ENCODE measurements at places on chromosomes 5 and 9.

DNA sequence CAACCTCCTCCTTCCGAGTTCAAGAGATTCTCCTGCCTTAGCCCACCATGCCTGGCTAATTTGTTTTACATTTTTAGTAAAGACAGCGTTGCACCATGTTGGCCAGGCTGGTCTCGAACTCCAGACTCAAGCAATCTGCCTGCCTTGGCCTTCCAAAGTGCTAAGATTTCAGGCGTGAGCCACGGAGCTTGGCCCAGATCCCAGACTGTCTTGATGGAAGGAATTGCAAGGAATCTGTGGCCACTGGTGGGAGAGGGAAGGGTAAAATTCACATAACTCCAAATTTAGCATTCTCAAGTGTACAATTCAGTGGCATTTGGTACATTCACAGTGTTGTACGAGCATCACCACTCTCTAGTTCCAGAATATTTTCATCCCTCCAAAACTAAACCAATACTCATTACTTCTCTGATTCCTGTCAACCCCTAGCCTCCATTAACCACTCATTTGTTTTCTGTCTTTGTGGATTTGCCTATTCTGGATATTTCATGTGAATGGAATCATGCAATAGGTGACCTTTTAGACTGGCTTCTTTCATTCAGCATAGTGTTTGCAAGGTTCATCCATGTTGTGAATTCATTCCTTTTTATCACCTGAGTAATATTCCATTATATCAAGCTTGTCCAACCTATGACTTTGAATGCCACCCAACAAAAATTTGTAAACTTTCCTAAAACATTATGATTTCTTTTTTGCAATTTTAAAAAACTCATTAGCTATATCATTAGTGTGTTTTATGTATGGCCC lies 8.9 kb upstream of the MYO10 start:
- no peak for DNase-seq

- no peak for DNase-seq
Observed at GRCh38 chr5:82358457-82358856, 80.3 kb upstream of the RPS23 start.

DNA sequence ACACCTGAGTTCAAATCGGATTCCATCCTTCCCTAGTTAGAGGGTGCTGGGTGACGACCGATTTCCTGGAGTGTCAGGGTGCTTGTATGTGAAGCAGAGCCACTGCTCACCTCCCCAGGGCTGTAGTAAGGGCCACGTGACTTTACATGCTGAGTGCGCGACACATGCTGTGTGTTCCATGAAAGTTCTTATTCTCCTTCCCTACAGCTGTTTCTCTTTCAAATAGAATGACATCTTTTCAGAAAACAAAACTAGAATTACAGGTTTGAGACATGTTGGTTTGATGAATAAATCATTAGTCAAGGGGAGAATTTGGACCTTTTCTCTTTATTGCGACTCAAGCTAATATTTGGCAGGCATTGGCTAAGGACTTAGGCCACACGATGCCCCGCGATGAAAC lies 113.1 kb downstream of the JMY start:
- DNase-seq, result no peak

DNA sequence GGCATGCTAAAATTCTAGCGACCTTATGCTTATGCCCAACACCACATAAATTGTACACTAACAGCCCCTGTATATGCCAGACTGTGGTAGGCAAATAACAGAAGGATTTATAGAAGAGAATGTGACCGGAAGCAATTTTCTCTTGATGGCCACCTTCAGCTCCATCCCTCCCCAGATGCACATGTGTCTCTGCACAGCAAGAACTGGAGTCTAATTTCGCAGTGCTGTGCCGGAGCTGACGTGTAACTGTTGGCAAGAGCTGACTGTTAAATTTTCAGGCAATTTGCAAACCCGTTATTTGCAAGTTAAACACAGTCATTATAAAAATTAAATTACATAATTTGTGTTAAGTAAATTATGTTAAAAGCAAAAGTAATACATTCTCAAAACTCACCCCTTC lies 48.4 kb downstream of the PCA3 start:
- no peak for DNase-seq

DNA sequence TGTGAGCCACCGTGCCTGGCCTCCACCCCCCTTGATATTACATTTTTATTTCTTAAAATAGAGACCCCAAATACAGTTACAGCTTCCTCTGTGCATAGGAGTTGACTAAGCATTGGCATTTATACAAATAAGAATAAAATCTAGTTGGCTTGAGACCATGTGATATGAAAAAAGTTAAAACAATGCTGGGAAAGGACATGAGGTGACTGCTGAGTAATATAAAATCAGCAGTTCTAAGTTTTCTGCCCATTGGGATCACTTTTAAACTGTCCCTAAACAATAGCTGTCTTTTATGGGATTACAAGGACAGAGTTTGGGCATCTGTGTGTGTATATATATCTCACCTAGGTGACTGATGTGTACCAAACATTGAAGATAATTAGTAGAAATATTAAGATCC lies 96.6 kb downstream of the UBE2R2 start:
- no peak for DNase-seq

GRCh38 chr9:124831642-124832364 lies 21.5 kb upstream of the WDR38 start:
- DNase-seq, result no peak

DNA sequence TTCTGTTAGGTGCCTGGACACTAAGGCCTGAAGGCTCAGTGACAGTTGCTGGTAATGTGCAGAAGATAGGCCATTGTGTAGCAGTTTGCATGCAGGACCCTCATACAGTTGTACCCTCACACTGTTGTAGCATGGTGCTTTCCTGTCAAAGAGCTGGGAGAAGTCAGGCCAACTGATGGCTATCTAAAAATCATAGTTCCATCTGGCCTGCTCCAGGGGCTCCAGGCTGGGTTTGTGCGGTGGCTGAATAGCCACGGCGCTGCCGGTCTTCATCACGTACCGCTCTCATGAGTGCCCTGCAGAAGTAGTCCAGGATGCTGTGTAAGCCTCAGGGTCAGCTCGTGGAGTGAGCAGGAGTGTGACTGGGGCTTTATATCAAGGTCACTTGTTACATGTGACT lies 12.2 kb downstream of the SECISBP2 start:
- no peak for DNase-seq

DNA sequence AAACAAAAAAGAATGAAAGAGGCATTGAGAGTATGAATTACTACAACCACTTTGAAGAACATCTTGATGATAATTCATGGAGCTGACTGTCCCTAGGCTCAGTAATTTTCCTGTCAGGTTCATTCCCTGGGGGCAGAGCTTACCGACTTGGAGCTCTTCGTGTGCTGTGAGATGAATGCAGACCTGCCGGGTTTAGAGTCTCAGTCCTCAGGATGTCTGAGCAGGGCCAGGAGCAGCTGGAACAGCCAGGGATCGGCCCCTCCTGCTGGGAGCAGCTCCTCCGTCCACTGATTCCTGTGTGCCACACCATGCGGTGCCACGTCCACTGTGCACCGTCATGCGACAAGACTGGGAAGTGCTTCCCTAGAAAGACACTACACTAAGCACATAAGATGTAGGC lies 62.2 kb upstream of the SPIN1 start:
- no peak for DNase-seq

- DNase-seq, result no peak
Observed at GRCh38 chr5:170691657-170692056, 91.9 kb upstream of the GABRP start.

- DNase-seq, result no peak
Observed at GRCh38 chr5:14186059-14186830, 43.1 kb downstream of the TRIO start.

GRCh38 chr5:131381021-131381420 lies 117.2 kb downstream of the CDC42SE2 start:
- DNase-seq, result no peak

- DNase-seq, result no peak
Observed at GRCh38 chr9:132185073-132186009, 23.5 kb downstream of the NTNG2 start.

DNA sequence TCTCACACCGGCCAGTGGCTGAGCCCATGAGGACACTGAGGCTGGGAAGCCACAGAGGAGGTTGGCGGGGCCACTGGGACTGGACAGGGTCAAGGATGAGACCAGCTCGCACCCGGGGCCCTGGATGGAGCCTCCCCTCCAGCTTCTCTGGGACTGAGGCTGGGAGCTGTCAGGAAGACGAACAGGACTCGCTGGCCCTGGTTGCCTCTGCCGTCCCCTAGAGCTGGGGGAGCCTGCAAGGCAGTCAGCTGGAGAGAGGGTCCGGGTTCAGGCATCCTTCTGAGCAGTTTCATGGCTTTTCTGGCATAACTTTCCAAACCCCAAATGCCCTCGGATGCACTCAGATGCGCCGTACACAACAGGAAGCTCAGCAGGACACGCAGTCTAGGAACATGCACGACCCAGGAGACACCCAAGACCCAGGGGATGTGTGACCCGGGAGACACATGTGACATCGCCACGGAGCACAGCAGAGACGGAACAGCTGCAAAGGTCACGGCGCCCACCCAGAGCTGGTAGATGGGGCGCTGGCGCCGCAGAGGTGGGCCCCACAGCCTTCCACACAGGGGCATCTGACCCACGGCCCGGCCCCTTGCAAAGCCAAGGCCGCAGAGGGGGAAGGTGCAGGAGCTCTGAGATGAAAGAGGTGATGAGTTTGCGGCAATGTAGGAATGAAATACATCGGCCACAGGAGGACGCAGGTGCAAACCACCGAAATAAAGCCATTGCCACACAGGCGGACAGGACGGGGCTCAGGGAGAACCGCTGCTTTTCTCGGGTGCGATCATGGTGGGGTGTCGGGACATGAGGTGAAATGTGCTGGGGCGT lies 17.1 kb downstream of the TPPP start:
- no peak for DNase-seq

- no peak for DNase-seq
Observed at GRCh38 chr9:107213561-107214028, 69.5 kb upstream of the RAD23B start.

DNA sequence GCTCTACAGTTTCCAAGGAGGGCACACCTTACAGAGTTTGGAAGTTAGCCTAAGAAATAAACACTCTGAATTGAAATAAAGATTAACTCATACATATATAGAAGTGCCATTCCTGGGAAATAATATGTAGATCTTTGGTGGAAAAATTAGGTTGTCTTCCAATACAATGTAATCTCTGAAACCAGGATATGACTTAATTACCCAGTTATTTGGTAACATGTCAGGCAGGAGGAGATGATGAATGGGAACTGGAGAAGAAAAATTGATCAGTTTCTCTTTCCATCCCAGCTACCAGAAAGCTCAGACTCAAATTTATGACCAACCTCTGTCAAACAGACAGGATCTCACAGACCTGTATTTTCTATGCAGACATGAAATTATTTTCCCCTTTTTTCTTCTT lies 215.2 kb upstream of the SNX2 start:
- DNase-seq, result no peak

DNA sequence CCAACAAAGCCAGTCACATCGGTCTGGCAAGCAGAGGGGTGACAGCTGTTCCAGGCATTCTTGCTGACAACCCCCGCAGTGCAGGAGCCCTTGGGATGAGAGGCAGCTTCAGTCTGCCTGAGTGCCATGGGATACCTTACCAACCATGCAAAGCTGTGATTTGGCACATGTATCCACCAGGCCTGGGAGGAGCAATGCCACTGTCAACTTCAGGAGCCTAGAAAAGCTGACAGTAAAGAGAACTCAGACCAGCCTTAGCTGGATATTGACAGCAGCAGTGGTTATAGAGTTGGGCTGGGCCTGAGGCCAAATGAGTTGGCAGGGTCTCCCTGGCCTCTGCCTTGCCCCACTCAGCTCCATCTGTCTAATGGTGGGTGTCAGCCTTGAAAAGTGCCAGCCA lies 10.1 kb upstream of the PLPPR1 start:
- DNase-seq, result no peak

GRCh38 chr5:152464048-152464447 lies 59.0 kb upstream of the NMUR2 start:
- no peak for DNase-seq

GRCh38 chr5:7848296-7848695 lies 2.6 kb downstream of the CFAP90 start:
- DNase-seq, result no peak

DNA sequence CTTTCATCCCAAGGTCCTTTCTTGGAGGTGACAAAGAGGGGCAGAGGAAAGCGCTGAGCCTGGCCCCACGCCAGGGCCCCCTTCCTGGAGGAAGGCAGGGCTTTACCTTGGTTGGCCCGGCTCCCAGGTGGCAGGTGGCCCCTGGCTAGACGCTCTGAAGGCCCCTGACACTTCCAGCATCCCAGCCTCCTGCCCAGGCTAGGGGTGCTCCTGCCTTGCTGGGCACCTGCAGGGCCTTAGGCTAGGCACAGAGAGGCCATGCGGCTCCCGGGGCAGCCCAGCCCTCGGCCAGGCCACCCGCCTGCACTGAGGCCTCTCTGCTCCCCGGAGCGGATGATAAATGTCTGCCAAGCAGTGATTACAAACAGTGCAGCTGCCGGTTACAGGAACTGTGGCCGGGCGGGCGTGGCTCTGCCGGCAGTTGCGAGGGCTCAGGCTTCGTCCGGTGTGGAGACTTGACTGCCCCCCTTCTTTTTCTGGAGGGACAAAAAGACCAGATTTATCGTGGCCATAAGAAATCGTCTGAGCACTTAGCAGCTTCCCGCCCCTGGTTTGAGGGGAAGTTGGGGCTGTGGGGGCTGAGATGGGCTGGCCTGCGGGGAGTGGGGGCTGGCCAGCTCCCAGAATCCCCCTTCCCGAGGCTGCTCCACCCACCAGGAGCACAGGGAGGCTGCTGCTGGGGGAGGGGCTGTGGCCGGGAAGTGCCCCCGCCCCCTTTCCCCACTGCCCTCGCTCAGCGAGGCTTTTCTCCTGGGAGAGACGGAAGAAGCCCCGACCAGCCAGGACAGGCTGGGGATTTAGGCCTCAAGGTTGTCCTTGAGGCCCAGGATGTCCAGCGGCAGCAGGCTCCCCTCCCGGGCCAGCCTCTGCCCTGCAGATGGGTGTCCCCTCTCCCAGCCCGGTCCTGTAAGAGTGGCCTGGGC lies 31.6 kb upstream of the UBAC1 start:
- DNase-seq, result peak; percentile 62

DNA sequence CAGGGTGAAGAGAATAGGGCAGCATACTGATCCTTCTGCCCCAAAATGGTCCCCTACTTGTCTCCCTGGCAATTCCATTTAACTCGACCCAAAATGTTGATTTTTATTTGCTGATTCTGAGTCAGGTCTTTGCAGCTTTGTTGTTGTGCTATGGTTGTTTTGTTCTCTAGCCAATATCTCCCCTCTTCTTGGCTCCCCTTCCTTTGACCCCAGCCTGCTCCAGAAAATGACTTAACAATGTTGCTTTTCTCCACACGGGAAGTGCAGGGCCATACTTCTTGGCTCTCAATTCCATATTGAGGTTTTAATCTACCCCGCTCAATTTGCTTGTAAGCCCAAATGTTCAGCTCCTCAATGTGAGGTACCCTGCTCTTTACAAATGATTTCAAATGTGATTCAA lies 330.0 kb downstream of the RASEF start:
- no peak for DNase-seq

- DNase-seq, result no peak
Observed at GRCh38 chr5:16606628-16607027, 10.2 kb downstream of the RETREG1 start.

- DNase-seq, result peak; percentile 87
Observed at GRCh38 chr5:160165137-160166068, 46.2 kb upstream of the PWWP2A start.

GRCh38 chr5:35232124-35232523 lies 1.8 kb upstream of the PRLR start:
- no peak for DNase-seq

All from head of caudate nucleus (tissue), 42 donors.